ENCODE measurements at places on chromosomes 2 and 18. TPM values are rescaled to one million over a fixed set of nuclear protein-coding genes. Genes with fewer than 3 reads are reported as not detected.

MYO7B gene
- total RNA-seq, result not detected

TIA1 gene
- 97.5 TPM for total RNA-seq

DNA sequence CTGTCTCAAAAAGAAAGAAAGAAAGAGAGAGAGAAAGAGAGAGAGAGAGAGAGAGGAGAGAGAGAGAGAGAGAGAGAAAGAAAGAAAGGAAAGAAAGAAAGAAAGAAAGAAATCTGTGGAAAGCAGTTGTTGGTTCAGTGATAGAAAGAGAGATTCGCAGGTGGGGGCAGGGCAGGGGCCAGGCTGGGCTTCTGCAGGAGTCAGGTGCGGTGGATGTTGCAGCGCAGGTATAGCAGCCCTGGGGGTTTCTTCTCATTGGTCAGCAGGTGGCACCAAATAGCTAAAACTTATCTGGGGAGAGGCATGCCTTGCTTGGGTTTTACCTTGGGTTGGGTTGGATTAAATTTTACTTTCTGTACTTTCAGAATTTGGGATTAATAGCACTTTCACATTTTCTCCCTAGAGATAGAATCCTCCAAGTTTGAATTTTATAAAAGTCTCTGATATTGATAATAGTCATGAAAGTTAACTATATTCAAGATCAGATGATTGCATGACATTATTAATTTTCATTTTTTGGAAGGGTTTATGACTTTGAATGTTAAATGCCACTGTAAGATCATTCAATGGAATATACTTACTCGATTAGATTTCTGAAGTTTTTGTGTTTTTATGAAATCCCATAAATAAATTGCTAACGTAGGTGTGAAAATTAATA is 66.6 kb downstream of the SPTBN1 start:
- peak; percentile 58 for DNase-seq

DNA sequence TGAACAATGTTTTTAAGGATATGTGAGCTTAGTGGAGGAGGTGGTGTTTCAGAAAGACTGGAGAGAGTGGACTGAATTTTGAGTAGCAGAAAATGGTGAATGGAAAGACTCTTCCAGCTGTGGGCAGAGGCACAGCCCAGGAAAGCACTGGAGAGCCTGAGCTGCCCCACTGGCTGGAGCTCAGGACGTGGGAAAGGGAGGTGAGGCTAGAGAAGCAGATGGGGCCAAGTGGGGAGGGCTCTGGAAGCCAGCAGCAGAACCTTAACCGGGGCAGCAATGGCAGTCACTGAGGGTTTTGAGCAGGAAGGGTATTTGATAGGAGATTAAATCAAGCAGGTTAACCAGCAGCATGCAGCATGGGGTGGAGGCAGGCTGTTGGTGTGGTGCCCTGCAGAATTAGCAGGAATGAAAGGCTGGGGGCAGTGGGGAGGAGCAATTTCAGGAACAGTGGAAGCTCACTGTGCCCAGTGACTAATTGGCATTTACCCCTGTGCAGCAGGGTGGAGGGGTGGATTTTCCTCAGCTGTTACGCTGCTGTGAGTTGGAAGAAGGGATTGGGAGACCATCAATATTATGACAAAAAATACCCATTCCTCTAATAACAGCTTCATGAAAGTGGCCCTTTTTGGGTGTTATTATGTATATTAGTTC is 136.2 kb downstream of the CERS6 start:
- DNase-seq, result peak; percentile 52

DNA sequence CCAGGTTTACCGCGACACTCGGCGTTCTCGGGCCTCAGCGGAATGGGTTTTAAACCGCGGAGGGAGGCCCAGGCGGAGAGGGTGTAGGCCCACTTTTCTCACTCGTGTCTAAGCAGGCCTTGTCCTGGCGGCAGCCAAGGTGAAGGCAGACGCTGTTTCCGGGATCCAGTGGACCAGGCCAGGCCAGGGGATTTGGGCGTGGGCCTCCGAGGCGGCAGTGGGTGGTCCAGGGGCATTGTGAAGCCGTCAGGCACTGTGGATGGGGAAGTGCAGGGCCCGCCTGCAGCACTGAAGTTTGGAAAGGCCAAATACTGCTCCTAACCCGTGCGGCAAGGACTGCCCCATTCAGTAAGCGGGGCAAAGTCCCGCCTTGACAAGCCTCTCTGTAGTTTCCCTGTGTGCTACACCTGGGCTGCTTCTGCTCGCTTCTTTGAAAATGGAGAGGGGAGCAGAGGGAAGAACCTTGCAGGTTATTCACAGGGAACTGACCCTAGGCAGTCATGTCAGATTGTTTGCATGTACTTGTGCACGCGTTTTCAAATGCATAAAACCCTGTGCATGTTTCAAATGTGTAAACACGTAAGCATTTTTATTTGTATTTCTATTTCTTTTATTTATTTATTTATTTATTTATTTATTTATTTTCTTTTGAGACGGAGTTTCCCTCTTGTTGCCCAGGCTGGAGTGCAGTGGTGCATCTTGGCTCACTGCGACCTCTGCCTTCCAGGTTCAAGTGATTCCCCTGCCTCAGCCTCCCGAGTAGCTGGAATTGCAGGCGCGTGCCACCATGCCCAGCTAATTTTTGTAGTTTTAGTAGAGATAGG is 7.5 kb upstream of the DLX2 start:
- no peak for DNase-seq

DNA sequence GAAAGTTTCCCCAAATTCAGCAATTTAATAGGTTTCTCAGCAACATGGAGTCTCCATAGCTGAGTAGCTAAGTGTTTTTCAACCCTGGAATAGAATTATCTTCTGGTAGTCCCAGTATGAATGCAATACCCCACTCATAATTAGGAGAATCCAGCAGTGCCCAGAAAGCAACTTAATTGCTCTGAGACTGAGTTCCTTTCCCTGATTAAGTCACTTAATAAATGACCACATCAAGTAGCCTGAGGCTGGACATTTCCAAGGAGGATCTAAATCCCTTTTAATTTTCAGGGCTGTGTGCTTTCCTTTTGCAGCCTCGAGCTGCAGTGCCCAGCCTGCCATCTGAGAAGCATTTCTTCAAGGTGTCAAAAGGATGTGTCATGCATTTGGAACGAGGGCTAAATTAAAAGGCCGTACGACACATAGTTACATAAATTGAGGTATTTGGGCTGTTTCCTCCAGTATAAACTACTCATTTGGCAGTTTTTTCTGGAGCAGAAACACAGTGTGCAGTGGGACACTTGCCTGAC is 17.7 kb upstream of the SIX2 start:
- no peak for DNase-seq

All from myocyte (in vitro differentiated cells).